ENCODE measurements at places on chromosomes 7 and 10. TPM values are rescaled to one million over a fixed set of nuclear protein-coding genes. Genes with fewer than 3 reads are reported as not detected.

- no peak overlapping the region for H3K27ac ChIP-seq
- H3K4me3 ChIP-seq, result no peak overlapping the region
- DNase-seq, result peak; percentile 46
- no peaks in the 10 kb centered on the region for H3K27me3 ChIP-seq
- H3K4me1 ChIP-seq, result peaks cover 19% of the 10 kb centered on the region
Measured at GRCh38 chr7:130210181-130210935, 2.7 kb downstream of the SSMEM1 start.

PDE1C gene
- 2.1 TPM for total RNA-seq

DNA sequence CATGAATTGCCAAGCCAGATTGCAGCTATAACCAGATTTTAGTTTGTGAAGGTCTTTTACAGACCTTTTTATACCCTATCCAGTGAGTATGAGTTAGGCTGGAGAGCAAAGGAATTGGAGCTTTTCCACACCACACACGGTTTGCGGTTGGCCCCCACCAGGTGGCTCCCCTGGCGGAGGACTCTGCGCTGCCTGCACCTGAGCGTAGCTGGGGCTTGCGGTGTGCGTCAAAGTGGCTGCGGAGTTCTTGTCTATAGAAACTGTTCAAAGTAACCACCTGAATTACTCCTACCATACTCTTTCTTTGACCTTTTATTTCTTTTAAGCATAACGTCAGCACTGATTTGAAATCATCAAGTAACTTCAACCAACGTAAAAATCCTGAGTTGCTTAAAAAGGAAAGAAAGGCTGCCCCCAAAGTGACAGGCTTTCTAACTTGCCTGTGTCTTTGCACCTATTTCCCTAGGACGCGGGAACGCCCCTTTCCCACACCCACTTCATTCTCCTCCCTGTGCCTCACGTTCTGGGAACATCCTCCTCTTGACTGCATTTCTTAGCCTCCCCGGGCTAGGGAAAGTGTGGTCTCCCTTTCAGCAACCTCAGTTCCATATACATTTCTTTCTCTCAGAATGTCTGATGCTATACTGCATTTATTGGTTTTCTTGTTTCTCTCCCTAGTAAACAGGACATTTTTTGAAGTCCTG, 47.6 kb upstream of the TMEM72 start:
- H3K4me3 ChIP-seq, result no peak overlapping the region
- H3K27ac ChIP-seq, result no peak overlapping the region
- DNase-seq, result no peak
- peaks cover 41% of the 10 kb centered on the region for H3K27me3 ChIP-seq

DNA sequence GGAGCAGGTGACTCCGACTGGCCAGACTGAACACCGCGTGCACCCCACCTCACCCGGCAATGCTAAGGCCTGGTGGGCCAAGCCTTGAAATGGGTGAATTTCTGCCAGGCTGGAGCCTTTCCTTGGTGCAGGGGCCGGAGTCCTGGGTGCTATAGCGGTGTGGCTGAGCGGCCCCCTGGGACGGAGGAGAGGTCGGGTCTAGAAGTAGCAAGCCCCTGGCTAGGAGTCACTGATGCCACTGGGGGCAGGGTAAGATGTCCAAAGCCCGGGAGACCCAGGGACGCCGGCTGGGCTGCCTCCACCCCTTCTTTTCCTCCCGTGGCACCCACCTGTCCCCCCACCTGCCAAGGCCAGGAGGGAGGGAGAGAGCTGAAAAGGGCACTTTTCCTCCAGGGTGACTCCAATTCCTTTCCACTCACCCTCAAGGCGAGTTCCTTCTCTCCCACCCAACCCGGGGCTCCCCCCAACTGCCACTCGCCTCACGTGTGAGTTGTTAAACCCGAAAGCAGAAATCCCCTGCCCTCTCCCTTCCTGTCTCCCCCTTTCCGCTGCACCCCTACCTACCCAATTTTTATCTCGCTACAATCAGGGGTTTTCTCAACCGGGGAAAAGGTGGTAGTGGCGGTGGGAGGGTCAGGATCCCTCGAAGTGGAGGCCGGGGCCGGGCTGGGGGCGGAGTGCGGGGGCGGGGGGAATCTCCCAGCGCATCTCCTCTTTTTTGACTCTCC, 6.0 kb upstream of the GATA3 start:
- peak overlapping the region; percentile 59 for H3K4me3 ChIP-seq
- H3K27me3 ChIP-seq, result no peaks in the 10 kb centered on the region
- DNase-seq, result no peak

DNA sequence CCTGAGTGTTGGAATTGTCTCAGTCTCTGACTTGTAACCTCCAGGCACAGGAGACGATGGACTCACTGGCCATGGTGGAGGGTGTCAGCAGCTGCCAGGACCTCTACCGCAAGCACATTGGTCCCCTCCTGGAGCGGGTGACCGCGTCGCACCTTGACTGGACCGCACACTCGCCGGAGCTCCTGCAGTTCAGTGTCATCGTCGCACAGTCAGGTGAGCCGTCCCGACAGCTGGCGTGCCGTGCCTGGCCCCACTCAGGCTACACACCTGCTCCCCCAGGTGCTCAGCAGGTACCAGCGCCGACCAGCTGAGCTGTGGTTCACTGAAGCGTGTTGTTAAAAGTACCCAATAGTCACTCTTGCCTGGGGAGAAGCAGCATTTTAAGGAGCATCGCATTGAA, 36.7 kb upstream of the PRKAR1B start:
- no peaks in the 10 kb centered on the region for H3K27me3 ChIP-seq
- no peak for DNase-seq
- no peak overlapping the region for H3K4me3 ChIP-seq
- peaks cover 24% of the 10 kb centered on the region for H3K36me3 ChIP-seq
- no peak overlapping the region for H3K27ac ChIP-seq

DNA sequence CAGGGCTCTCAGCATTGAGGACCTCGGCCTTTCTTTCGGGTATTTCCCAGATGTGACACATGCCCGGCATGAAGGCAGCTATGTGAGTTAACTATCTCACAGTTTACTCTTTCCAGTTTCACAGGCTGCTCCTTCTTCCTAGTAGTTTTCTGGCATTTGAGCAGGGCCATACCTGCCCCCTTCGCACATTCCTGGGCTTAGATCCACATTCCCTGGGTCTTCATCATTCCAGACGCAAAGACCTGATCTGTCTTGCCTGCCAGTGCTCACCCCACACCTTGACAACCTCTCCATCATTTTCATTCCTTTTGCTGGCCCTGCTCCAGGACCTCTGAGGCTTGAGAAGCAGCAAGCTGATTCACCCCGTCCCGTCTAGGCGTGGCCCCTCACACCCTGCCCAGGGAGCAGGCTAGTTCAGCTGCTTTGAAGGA, 227.5 kb downstream of the WDR11 start:
- no peak overlapping the region for H3K27ac ChIP-seq
- no peaks in the 10 kb centered on the region for H3K36me3 ChIP-seq
- no peak overlapping the region for H3K4me3 ChIP-seq
- H3K27me3 ChIP-seq, result peaks cover 36% of the 10 kb centered on the region

DNA sequence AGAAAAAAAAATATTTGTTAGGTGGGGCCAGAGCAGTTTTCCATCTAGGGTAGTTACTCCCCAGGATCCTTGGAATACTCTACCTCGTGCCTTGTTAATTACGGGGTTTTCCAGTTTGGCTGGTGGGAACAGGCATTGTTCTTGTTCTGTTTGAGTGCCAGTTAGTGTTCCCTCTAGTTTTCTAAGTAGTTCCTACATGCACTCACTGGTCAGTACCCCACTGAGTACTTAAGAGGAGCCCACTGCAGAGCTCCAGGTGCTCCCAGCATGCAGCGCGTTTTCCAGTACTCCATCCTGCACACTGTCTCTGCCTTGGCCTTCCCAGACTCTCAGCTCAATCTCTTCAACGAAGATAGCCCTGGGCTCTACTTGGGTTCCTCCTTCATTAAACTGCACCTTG, 58.0 kb downstream of the AHCYL2 start:
- H3K4me3 ChIP-seq, result no peak overlapping the region
- H3K4me1 ChIP-seq, result peaks cover 6% of the 10 kb centered on the region
- H3K36me3 ChIP-seq, result no peaks in the 10 kb centered on the region
- H3K27me3 ChIP-seq, result no peaks in the 10 kb centered on the region

DNA sequence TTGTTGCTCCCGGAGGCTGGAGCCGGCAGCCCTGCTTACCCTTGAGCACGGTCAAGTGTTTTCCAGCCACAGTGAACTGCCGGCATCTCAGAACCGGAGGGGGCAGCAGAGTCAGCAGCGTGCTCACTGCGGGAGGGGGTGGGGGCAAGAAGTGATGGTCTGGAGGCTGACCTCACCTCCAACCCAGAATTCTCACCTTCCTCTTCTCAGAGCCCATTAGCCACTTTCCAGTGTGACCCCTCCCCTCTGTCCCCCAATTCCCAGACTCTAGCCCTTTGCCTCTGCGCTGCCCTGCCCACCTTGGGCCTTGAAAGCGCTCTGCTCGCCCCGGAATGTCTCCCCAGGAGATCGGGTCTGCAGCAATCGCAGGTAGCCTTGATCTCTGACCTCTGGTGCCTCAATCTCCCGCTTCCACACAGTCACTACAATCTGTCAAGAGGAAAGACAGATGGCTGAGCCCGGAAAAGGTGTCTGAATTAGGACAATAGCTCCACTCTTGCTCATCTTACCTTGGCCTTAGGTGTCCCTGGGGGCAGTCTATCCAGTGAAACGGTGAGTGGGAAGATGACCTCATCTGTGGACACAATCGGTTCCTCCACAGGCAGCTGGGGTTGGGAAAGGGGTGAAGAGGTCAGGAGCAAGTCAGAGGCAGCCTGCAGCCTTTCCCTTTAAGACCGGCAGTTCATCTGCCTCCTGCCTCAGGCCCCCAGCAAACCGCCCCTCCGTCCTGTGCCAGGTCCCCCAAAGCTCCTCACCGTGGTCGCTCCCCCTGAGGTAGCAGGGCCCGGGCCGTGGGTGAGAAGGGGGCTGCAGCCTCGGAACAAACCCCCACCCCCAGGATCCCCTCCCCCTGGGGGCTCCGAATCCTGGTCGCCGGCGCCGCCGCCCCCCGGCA, 942 bp downstream of the TRAPPC14 start:
- peak overlapping the region; percentile 86 for H3K4me3 ChIP-seq
- DNase-seq, result peak; percentile 58
- peaks cover 4% of the 10 kb centered on the region for H3K36me3 ChIP-seq
- peak overlapping the region; percentile 55 for H3K27ac ChIP-seq
- peaks cover 36% of the 10 kb centered on the region for H3K4me1 ChIP-seq
- no peaks in the 10 kb centered on the region for H3K27me3 ChIP-seq

DNA sequence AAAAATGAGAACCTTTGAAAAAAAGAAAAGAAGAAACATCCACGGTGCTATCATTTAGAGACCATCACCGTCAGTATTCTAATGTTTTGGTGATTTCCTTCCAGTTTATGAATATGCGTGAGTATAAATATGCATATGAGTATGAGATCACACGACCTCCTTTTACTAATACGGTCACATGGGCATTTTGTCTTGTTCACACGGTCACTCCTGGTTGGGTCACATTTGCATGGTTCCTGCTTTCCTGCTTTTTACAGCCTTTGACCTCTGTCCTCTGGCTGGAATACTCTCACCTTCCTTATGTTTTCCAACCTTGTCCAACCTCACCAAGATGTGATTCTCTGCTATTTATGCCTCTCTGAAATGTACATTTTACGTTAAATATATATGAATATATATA, 25.3 kb upstream of the LMTK2 start:
- no peak overlapping the region for H3K27ac ChIP-seq
- peaks cover 30% of the 10 kb centered on the region for H3K4me1 ChIP-seq
- no peak overlapping the region for H3K4me3 ChIP-seq
- no peak for DNase-seq
- H3K36me3 ChIP-seq, result no peaks in the 10 kb centered on the region

GRCh38 chr7:86745013-86745745, 101.5 kb downstream of the GRM3 start:
- H3K27ac ChIP-seq, result no peak overlapping the region
- peak; percentile 26 for DNase-seq
- no peaks in the 10 kb centered on the region for H3K4me1 ChIP-seq
- no peaks in the 10 kb centered on the region for H3K36me3 ChIP-seq
- H3K27me3 ChIP-seq, result no peaks in the 10 kb centered on the region
- no peak overlapping the region for H3K4me3 ChIP-seq

MYL10 gene
- not detected for total RNA-seq

DNA sequence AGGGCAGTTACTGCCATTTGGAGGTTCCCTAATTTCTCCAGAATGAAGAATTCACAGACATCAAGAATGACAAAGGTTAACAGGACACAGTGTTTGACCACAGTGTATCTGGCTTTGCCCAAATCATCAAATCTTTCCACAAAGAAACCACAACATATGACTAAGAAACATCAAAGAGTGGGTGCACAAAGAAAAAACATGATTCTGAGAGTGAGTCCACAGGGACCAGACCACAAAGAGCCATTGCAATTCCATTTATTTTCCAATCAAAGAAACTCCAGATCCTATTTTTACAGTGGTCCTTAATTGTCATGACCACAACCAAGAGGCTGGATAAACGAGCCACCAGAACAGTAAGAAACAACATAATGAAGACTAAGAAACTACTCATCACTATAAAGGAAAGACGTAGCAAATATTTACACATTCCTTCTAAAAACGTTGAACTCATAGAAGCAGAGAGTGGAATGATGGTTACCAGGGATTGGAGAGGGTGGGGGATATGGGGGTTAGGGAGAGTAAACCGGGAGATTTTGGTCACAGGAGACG, 286.5 kb downstream of the DOCK4 start:
- no peaks in the 10 kb centered on the region for H3K27me3 ChIP-seq
- H3K4me3 ChIP-seq, result no peak overlapping the region
- H3K36me3 ChIP-seq, result no peaks in the 10 kb centered on the region
- DNase-seq, result no peak

- no peak overlapping the region for H3K4me3 ChIP-seq
- H3K27me3 ChIP-seq, result no peaks in the 10 kb centered on the region
- H3K36me3 ChIP-seq, result no peaks in the 10 kb centered on the region
- DNase-seq, result no peak
- H3K4me1 ChIP-seq, result no peaks in the 10 kb centered on the region
- H3K27ac ChIP-seq, result no peak overlapping the region
Measured at GRCh38 chr10:74575191-74575720, 251.1 kb upstream of the KAT6B start.

DNA sequence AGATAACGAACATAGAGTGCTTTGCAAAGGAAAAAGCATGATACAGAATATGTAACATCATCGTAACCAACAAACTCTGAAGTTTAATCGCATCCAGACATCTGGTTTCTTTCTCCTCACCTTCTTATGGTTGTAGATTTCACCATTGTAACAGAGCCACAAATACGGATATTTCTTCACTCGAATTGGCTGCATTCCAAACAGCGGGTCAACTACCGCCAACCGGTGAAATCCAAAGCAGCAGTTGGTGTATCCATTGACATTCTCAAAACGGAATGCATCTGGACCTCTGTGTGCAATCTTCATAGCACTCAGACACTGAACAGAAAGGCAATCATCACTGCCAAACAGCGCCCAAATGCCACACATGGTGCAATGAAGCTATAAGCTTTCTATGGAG, 3.4 kb downstream of the ASNS start:
- peaks cover 18% of the 10 kb centered on the region for H3K4me1 ChIP-seq
- no peak for DNase-seq
- no peak overlapping the region for H3K4me3 ChIP-seq
- no peak overlapping the region for H3K27ac ChIP-seq
- H3K27me3 ChIP-seq, result no peaks in the 10 kb centered on the region
- peaks cover 25% of the 10 kb centered on the region for H3K36me3 ChIP-seq

INMT gene
- total RNA-seq, result not detected

- H3K4me1 ChIP-seq, result no peaks in the 10 kb centered on the region
- H3K4me3 ChIP-seq, result no peak overlapping the region
- H3K27ac ChIP-seq, result no peak overlapping the region
- DNase-seq, result no peak
- peaks cover 95% of the 10 kb centered on the region for H3K27me3 ChIP-seq
- no peaks in the 10 kb centered on the region for H3K36me3 ChIP-seq
Measured at GRCh38 chr10:100816671-100817070, 71.3 kb downstream of the PAX2 start.

PLXNA4 gene
- 1.0 TPM for total RNA-seq

GRCh38 chr7:157643525-157643970, 306.7 kb downstream of the DNAJB6 start:
- H3K27me3 ChIP-seq, result peaks cover 82% of the 10 kb centered on the region
- no peaks in the 10 kb centered on the region for H3K4me1 ChIP-seq
- no peaks in the 10 kb centered on the region for H3K36me3 ChIP-seq
- no peak overlapping the region for H3K4me3 ChIP-seq
